Activated naive CD8-positive, alpha-beta T cell treated with anti-CD3 and anti-CD28 coated beads for 36 hours (primary cell): ENCODE measurements at places on chromosomes 6 and 20.

DNA sequence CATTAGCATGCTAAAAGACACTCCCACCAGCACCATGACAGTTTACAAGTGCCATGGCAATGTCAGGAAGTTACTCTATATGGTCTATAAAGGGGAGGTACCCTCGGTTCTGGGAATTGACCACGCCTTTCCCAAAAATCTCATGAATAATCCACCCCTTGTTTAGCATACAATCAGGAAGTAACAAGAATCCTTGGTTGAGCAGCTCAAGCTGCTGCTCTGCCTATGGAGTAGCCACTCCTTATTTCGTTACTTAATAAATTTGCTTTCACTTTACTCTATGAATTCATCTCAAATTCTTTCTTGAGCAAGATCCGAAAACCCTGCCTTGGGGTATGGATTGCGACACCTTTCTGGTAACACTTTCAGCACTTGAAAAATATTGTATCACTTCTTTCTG is 243.0 kb downstream of the BMP2 start:
- no peak for DNase-seq

DNA sequence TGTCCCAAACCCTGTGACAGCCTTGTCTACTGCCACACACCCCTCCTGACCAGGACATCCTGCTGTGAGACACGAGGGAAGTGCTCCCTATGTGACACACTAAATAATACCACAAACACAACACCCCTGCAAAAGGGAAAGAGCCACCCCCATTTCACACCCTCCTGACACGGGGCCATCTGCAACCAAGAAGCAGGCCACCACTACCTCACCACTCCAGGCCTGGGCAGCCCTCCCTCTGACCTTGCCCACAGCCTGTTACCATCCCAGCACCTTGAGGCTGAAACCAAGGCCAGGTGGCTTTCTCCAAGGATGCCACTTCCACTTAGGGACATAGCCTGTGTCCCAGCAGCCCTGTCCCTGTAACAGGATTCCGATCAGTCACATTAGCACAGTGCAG is 68.2 kb downstream of the NINL start:
- DNase-seq = no peak

DNA sequence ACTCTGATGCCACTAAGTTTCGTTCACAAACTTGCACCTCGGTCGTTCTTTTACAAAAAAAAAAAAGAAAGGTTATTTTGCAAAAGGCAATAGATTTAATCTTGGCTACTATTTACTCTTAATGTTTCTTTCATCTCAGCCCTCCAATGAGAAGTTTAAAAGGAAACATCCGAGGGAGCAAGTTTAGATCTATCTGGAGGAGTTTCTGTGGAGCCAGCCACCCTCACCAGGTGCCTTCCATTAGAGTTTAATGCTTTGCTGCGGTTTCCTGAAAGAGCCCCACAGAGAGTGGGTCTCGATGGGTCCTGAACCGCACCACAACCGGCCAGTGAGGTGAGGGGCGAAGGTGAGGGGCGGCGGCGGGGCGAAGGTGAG is 632 bp downstream of the PRKN start:
- no peak for DNase-seq

DNA sequence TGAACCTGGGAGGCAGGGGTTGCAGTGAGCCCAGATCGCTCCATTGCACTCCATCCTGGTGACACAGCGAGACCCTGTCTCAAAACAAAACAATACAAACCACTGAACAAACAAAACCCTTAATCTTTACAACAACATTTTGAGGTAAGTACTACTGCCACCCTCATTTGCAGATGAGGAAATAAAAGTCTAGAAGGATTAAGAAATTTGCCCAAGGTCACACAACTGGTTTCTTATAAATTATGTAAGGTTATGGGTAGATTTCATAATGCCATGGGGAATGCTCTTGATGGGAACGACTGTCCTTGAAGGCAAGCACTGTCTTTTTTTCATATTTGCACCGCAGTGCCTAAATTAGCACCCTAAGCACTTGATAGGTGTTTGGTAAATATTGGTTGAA is 13.8 kb upstream of the B4GALT5 start:
- DNase-seq = no peak

DNA sequence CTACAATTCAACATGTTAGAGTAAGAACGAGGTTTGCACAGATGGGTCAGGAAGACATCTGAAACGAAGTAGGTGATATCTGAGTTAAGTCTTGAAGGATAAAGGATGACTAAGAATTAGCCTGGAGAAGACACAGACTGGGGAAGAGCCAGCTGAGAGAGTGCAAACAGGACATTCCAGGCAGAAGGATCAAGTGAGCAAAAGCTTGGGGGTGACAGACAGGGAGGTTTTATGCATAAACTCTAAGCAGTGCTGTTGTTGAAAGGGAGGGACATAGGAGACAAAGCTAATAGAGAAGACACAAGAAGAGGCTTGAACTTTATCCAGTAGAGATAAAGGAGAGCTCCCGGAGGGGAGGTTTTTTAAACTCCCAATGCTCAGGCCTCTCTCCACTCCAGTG is 15.0 kb upstream of the ETV7 start:
- no peak for DNase-seq

- no peak for DNase-seq
These were observed 32.2 kb downstream of the MRAP2 start for GRCh38 chr6:84065693-84066290.

DNA sequence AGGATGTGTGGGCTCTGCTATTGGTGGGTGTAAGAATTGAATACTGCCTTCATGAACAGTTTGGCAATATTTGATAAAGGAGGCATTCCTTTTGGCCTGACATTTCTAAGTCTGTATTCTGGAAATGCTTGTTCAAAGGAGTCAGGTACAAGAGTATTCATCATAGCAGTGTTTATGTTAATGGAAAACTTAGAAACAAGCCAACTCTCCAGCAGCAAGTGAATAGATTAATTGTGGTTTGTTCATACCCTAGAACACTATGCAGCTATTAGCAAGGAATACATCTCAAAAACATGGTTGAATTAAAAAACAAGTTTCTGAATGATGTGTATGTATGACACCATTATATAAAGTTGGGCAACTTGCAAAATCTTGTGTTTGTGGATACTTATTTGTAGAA is 195.8 kb downstream of the ZFAND3 start:
- no peak for DNase-seq

- DNase-seq = no peak
These were observed 105.8 kb upstream of the SUPT3H start for GRCh38 chr6:45483501-45483900.

GRCh38 chr6:162301128-162301527 is 426.4 kb downstream of the PRKN start:
- DNase-seq = no peak

DNA sequence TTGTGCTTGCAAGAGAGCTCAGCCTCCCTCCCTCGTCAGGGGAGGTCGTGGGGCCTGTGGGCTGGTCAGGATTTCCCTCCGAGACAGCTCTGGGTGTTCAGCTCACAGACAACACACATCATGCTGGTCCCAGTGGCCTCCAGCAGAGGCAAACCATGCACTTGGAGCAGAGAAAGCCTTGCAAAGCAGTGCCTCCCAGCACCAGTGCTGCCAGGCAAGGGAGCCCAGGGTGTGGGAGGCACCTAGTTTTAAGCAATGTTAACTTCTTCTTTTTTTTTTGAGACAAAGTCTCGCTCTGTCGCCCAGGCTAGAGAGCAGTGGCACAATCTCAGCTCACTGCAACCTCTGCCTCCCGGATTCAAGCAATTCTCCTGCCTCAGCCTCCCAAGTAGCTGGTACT is 34.0 kb upstream of the INSM1 start:
- no peak for DNase-seq

DNA sequence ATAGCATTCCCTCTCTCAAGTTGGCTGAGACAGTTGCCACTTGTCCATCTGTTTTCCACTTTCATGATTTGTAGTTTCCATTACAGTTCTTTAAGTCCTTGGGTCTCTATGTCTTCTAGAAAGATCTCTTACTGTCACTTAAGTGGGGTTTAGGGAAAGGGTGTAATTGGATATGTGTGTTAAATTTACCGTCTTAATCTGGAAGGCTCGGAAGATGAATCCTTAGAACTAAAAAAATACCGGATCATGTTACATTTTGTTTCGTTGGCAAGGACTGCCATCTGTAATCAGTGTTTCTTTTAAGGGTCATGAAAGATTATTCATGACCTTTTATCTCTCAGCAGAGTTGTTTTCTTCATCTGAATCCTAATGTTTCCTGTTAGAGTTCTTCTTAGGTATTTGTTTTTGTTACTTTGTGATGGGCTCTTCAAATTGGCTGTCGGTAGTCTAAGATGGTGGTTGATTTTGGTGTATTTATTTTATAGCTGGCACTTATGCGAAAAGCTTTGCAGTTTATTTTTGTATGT is 21.8 kb upstream of the BTBD3 start:
- DNase-seq = no peak

DNA sequence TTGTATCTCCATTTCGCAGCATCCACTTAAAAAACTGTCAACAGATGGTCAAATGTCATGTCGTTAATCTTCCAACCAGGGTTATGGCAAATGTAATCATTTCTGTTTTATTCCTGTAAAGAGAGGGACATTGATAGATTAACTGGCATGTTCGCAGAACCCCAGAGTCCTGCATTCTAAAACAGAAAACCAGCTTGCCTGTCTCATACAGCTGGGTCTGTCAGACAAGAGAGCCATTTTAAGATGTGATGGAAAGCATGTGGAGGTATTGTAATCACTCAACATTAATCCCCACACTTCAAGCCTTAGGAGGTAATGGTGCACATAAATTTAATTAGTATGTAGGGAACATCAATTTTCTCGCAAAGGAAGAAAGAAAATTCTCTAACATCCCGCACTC is 4.4 kb downstream of the SMLR1 start:
- DNase-seq = no peak

DNA sequence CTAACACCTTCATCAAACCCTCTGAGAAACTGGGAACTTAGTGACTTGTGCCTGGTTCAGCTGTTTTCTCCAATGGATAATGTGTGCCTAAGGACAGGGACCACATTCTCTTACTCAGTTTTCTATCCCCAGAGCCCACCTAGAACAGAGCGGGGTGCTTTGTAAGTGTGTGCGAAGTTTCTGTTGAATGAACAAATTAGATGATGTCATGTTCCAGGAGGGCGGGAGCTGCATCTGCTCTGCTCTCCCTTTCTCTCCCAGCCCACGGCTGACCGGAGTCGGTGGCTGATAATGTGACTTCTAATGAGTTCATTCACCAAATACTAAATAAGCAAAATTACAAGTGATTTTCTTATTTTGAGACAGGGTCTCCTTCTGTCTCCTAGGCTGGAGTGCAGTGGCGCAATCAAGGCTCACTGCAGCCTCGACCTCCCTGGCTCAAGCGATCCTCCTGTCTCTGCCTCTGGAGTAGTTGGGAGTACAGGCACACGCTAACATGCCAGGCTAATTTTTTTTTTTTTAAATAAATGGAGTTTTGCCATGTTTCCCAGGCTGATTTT is 60.7 kb upstream of the FNDC1 start:
- DNase-seq = no peak

DNA sequence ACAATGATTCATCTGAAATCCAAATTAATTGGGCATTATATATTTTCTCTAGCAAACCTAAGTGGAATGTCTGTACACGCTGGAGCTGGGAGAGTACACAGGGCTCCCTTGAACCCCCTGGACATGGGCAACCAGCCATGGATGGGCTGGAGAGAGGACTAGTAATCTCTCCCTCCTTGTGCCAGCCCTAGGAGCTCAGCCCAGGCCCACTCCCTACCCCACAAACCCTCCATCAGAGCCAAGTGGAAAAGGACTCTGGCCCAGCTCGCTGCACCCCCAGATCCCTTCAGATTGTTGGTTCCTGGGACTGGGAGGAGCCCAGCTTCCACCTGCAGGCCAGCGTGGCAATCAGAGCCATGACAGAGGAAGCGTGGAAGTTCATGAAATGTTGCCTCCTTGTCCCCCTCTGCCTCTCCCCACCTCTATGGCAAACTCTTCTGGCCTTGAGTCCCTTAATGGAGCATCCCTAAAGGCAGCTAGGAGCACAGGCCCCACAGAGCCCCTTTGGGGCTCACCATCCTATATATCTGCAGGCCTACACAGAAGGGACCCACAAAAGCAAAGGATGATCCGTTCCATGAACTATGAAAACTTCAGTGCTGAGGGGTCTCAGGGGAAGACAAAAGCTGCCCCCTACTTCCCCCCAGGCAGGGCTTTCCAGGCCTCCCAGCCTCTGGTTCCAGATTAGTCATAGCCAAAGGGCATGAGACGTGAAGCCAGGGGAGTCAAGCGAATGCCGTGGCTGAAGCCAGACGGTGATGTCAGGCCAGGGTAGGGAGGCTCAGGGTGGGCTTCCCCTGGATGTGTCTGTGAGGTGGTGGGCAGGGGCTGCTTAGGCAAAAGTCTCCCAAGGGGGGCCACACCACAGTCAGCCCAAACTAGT is 126.4 kb upstream of the MAFB start:
- DNase-seq = no peak

DNA sequence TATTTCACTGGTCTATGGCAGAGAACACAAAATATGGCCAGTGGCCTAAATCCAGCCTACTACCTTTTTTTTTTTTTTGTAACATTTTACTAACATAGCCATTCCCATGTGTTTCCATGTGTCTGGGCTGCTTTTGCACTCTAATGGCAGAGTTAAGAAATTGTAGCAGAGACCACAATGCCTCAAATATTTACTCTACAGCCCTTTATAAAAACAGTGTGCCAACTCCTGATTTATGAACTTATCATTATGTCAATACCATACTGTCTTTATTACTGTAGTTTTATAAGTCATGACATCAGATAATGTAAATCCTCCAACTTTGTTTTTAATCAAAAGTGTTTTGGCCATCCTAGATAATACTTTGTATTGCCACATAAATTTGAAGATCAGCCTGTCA is 27.4 kb upstream of the CAP2 start:
- DNase-seq = no peak

GRCh38 chr6:90646940-90647339 is 60.1 kb upstream of the MAP3K7 start:
- DNase-seq = no peak

DNA sequence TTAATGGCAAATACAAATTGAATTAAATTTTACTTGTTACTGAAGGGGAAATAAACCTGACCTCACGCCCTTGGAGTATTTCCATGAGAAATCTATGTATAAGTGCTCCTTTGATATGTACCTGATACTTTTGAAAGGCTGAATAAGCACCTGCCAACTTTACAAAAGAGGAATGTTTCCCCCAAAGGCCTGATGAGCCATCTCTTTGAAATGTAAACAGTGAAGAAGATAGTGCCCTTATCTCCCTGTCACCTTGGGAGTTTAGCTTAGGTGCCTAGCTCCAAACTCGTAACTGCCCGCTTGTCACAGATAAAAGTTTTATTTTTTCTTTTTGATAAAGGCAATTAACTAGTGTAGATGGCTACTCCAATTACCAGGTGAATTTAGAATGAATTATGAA is 1.1 kb upstream of the ZNF343 start:
- DNase-seq = no peak

DNA sequence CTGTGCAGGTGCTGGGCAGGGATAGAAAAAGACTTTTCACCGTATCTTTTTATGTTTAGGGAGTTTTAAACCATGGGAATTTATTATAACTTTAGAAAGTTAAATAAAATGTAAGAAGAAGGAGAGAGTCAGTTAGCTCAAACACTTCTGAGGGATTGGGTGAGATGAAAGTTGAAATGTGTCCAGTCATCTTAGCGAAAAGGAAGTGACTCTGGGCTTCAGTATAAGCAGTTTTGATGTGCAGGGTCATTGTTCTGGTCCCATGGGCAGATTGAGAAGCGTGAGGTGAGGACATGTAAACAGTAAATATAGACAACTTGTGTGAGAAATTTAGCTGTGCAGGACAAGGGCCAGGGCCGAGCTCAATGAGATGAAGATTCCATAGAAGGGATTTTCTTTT is 66.9 kb downstream of the TOX2 start:
- DNase-seq = no peak

GRCh38 chr6:112086744-112087135 is 542 bp downstream of the TUBE1 start:
- no peak for DNase-seq
